A549 (cell line): ENCODE measurements at places on chromosomes 16 and 17.

DNA sequence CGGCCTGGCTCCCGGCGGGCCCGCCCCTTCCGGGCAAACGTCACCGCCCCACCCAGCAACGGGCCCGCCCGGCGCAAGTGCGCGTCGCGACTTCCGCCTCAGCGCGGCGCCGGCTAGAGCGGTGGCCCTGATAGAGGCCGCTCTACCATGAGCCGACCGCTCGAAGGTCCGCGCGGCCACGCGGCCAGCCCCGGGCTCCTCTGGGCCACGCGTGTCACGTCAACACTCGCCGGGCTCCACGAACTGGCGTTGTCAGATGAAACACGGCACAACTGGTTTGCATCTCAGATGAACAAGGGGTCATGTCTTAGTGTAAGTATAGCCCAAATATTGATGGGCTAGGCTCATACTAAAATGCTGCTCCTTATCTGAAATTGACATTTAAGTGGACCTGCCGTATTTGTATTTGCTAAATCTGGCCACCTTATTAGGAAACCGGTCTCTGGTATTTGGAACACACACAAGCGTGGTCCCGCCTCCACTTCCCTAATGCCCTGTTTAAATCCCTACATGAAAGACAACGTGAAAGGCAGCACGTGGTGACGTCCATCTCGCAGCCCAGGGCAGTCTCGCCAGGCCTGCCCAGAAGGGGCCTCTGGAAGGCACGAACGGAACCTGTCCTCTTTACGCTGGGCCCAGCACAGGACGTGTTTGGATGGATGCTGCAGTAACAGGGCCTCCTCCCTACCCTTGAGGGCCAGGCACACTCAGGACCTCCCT lies at the start of gene ZNF598:
ZNF598 (minus strand) TSS at position 31 of the 720 bp plus-strand sequence.
- DNase-seq = peak; percentile 84

DNA sequence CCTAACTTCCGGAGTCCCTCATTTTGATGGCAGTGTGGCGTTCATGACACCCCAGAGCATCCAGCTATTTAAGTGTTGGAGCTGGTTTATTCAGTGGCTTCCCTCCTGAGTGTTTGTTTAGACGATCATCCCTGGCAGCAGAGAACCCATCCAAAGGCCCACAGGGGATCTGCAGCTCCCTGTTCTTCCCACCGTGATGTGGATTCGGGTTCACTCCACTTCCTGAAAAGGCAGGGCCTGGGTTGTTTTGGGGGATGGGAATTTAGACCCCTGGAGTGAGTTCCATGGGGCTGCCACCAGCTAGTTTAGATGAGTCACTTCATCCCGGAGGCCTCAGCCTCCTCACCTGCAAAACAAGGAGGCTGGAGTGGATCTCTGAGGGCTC lies 2.3 kb downstream of the KSR1 start:
- no peak for DNase-seq

- no peak for DNase-seq
Observed at GRCh38 chr17:1916963-1917715, 87.3 kb downstream of the RPA1 start.

DNA sequence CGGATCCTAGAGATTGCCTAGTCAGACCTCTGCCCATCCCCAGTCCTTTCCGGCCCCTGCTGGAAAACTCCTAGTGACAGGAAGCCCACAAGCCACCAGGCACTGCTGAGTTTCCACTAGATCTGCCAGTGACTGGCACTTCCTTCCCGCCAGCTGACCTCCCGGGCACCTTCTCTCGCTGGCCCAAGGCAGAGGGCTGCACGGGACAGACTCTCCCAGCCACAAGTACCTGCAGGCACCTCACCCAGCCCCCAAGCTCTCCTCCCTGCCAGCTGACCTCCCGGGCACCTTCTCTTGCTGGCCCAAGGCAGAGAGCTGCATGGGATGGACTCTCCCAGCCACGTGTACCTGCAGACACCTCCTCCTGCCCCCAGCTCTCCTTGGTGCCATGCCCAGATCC lies 66.3 kb upstream of the DOC2B start:
- no peak for DNase-seq

DNA sequence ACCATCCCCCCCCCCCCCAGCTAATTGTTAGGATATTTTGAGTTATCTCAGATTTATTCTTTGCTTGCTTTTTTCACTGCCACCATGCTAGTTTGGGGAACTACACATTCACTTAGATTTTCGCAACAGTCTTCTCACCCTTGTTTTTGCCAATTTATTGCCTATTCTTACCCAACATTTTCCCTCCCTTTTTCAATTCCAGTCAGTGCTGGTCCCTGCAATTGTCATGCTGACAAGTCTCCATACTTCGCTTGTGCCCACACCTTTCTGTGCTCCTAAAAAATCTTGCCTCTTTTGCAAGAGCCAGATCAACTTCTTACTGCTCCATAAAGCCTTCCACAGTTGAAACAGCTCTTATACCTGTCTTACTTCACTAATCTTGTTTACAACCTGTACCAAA lies 16.3 kb downstream of the TNRC6A start:
- no peak for DNase-seq
